ENCODE measurements at places on chromosomes 6 and 20.

GRCh38 chr20:38872036-38872435 is 54.2 kb upstream of the FAM83D start:
- DNase-seq, result no peak

GRCh38 chr6:37745748-37746147 is 48.1 kb upstream of the MDGA1 start:
- DNase-seq, result no peak

DNA sequence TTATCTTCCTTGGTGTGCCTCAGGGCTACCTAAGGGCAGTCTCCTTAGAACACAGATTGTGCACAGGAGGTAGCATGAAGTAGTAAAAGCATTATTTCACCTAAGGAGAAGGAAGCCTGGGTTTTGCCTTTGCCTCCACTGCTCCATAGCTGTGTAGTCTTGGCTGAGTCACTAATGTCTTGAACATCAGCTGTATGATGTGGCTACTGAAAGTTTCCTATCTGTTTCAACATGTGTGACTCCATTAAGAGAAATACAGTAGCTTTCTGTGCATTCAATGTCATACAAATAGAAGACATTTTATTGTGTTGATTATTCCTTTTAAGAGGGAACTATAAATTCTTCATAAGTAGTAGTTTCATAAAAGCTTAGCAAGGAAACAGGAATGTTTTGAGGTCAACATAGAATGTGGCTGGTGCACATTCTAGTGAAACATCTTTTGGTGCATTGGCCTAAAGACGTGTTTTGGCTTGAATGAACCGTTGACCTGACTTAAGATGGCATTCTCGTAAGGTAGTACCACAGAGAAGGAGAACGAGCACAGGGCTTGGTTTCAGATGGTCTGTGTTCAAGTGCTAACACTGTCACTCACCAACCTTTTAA is 70.6 kb downstream of the CTNNBL1 start:
- no peak for DNase-seq

DNA sequence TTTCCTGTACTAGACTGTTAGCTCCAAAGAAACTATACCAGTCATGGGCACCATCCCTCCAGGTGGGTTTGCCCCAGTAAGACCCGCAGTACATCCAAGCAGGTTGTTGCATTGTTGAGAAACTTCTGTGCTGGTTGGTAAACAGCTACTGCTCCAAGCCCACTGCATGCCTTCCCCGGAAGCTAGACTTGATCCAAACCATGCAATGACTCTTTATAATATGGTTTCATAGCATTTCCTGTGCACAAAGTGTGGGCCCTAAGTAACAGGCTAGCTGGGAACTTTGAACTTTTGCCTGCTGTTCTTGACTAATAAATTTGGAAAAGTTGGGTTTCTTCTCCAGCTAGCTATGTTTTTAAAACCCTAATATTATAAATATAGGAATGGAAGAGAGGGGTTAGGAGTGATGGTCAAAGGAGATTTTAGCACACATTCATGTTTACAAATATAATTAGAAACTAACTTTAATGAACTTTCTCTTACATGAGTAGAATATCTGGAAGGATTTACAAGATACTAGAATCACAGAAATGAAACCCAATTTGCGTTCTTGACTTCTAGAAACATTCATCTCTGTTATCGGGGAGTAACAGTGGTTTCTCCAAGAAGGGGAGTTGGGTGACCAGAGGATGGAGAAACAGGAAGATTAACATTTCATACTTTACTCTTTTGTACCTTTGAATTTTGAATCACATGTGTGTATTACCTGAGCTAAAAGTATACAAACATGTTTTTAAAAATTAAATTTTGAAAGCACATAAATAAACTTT is 51.7 kb downstream of the GFOD1 start:
- DNase-seq, result no peak

GRCh38 chr6:167091026-167091804 is 31.7 kb upstream of the CCR6 start:
- DNase-seq, result no peak

DNA sequence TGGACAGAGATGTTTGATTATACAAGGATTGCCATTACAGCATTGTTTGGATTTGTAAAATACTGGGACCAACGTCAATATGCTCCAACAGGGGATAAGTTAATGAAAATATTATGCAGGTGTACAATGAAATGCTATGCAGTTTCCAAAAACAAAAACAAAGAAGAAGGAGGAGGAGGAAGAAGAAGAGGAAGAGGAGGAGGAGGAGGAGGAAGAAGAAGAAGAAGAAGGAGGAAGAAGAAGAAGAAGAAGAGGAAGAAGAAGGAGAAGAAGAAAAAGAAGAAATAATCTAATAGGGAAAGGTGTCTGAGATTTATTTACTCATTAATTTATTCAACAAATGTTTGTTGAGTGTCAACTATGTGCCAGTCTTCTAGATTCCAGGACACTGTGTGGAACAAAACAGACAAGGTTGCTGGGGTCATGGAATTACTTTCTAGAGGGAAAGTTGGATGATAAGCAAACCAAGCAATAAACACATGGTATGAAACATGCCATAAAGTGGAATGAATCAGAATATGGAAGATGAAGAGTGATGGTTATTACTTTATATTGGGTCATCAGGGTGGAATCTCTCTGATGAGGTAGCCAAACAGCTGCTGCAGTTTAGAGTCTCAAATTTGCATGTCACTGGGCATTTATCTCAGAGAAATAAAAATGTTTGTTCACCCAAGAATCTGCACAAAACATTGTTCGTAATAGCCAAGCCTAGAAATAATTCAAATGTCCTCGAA is 6.3 kb upstream of the TRIM27 start:
- no peak for DNase-seq

GRCh38 chr6:72411872-72412708 is 209.8 kb upstream of the KCNQ5 start:
- peak; percentile 41 for DNase-seq

- peak; percentile 7 for DNase-seq
These were observed 29.4 kb upstream of the RNF8 start for GRCh38 chr6:37324131-37325033.

DNA sequence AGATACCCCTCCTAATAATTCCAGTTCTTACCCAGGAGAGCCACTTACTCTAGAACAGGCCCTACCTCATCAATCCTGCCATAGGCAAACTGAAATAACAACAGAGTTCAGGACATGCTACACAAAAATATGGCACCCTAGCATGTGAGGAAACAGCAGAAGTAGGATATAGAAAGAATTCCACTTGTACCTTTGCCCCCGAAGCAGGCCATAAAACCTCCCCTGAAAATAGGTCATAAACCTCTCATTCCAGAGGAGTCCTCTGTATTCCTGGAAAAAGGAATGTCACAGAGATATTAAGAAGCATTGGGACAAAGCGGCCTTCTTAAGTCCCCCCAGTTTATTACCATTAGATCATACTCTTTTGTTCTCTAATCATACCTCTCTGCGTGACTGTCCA is 504.3 kb upstream of the MARCKS start:
- no peak for DNase-seq
